ENCODE measurements at places on chromosomes 11 and 22. TPM values are rescaled to one million over a fixed set of nuclear protein-coding genes. Genes with fewer than 3 reads are reported as not detected.

Gene SMARCB1
- total RNA-seq = 51.3 TPM

Gene MICAL3
- 39.5 TPM for total RNA-seq

Gene MAPK8IP2
- total RNA-seq = 0.36 TPM

Gene LARGE2
- total RNA-seq = not detected

Gene PLAAT5
- not detected for total RNA-seq

Gene CLMP
- 210 TPM for total RNA-seq

Gene OR51F2
- total RNA-seq = not detected

Gene ENTHD1
- total RNA-seq = not detected

All from osteoblast (primary cell).